ENCODE measurements at places on chromosomes 1 and 21.

- no peak for DNase-seq
These were observed 20.6 kb upstream of the BCAR3 start for GRCh38 chr1:93702111-93702827.

- DNase-seq: peak; percentile 36
These were observed 75.6 kb downstream of the PIGK start for GRCh38 chr1:77143529-77144121.

DNA sequence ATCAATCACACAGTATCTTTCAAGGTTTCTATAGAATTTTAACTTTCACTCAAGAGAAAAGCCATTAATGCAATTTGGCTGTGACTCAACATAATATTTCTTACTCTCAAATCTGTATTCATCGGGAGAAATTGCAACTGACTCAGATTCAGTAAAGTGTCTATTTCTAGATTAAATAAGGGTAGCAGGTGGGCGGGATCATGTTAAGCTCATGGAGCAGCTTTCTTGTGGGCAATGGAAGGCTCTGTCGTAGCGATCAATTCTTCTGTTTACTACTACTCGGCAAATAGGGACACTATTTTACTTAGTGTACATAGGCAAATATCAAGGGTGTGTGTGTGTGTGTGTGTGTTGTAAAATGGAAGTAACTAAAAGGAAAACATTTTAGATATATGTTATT lies 423.6 kb upstream of the NEGR1 start:
- DNase-seq: no peak

DNA sequence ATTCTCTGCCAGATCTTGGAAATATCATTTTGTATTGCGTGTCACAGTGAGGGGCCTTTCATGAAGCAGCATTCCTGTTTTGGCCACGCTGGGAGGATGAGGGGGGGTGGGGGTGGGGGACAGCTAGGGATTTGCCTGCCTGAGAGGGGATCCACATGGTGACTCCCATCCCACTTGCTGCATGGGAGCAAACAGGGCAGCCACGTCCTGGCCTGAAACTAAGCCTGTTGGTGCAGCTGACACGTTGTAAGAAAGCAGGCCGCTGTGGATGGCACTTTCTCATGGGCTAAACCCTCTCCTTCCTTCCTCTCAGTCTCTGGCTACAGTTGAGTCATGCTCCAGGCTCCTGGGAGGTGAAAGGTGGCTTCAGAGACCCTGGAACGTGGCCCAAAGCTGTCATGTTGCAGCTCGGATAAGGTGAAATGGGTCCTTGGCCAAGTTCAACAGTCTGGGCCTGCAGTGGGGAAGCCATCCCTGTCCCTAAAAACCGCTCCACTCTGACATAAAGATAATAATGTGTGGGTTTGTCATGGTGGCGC lies 346.7 kb upstream of the VAMP3 start:
- no peak for DNase-seq
